ENCODE measurements at places on chromosomes 1 and 21.

- no peak overlapping the region for H3K27ac ChIP-seq
- no peaks in the 10 kb centered on the region for H3K27me3 ChIP-seq
- no peaks in the 10 kb centered on the region for H3K4me1 ChIP-seq
- H3K4me3 ChIP-seq: no peak overlapping the region
Measured at GRCh38 chr21:29985866-29986265, 46.1 kb upstream of the GRIK1 start.

DNA sequence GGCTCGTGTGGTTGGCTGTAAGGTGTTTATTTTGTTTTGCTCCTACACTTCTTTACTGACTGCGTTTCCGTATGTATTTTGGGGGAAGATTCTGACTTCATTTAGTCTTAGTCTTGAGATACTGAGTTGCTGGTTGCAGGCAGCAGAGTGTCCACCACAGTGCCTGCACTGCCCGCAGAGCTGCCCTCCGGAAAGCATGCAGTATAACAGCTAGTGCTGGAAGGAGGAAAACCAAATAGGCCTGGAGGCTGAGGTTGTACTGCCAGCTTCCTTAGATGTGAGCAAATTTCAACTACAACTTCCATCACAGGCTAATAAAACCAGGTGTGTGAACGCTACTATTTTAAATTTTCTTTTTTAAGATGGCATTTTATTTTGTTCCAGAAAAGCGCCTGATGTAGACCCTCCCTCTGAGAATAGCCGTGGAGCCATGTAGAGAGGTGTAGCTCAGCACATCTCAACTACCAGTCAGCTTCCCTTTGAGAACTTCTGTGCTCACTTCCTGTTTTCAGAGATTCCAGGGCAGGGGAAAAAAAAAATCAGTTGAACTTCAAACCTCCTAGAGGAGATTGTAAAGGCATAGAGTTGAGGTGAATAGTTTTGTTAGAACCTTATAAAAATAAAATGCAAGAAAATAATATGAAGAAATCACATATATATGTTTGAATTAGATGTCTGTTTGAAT lies 17.6 kb downstream of the LMO4 start:
- peaks cover 14% of the 10 kb centered on the region for H3K36me3 ChIP-seq
- H3K27ac ChIP-seq: no peak overlapping the region
- H3K4me1 ChIP-seq: no peaks in the 10 kb centered on the region
- H3K4me3 ChIP-seq: no peak overlapping the region

DNA sequence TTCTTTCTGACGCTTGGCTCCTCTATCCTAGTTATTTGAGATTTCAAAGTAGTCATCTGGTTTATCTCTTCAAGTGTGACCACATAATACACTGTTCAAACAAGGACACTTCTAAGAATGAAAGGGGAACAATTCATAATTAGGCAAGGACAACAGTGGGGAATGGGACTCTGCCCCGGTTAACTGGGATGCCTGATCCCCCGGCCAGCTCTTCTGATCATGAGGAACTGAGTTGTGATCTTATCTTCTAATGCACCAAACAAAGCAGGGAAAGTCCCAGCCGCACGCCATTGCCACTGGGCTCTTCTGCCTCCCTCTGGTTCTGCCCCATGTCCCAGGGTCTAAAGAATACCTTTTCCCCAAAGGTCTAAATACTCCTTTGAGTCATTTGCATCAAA lies 158.2 kb upstream of the IRF2BP2 start:
- H3K27me3 ChIP-seq: no peaks in the 10 kb centered on the region
- H3K4me1 ChIP-seq: peaks cover 60% of the 10 kb centered on the region
- H3K27ac ChIP-seq: peak overlapping the region; percentile 58
- H3K4me3 ChIP-seq: peak overlapping the region; percentile 0
- no peaks in the 10 kb centered on the region for H3K36me3 ChIP-seq

GRCh38 chr1:214422137-214422671 lies 129.2 kb downstream of the PTPN14 start:
- H3K27ac ChIP-seq: no peak overlapping the region
- H3K36me3 ChIP-seq: no peaks in the 10 kb centered on the region
- no peaks in the 10 kb centered on the region for H3K4me1 ChIP-seq
- H3K27me3 ChIP-seq: no peaks in the 10 kb centered on the region

DNA sequence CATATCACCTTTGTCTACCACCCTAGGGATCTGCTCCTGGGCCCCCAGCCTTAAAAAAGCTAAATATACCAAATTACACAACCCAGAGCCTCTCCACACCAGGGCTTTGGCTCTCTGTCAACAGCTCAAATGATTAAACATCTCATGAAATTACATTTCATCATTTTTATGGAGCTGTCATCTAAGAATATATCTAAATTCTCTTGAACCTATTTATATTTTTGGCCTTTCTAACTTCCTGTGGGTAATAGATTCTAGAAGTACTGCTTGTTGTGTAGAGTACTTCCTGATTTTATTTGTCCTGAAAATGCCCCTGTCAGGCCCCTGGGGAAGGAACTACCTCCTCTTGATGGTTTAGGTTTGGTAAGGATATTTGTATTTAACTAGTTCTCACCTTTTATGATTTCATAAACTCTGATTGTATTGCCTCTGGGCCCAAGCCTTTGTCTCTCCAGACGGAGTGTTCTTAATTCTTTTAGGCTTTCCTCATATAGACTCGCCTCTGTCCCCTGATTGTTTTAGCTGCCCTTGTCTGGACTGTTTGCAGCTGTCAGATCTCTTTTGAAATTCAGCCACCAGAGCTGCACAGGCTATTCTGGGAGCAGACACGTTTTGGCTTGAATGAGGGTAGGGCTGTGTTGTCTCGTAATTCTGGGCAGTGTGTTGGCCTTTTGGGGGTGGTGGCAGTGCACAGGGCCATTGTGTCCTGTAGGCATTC lies 16.6 kb downstream of the MYOG start:
- DNase-seq: no peak
- H3K4me3 ChIP-seq: no peak overlapping the region
- H3K27me3 ChIP-seq: peaks cover 3% of the 10 kb centered on the region
- H3K4me1 ChIP-seq: no peaks in the 10 kb centered on the region
- no peaks in the 10 kb centered on the region for H3K36me3 ChIP-seq
- no peak overlapping the region for H3K27ac ChIP-seq

GRCh38 chr1:56816264-56816663 lies 2.9 kb downstream of the FYB2 start:
- no peak for DNase-seq
- H3K27me3 ChIP-seq: no peaks in the 10 kb centered on the region
- H3K4me3 ChIP-seq: no peak overlapping the region
- H3K27ac ChIP-seq: no peak overlapping the region
- H3K36me3 ChIP-seq: no peaks in the 10 kb centered on the region
- H3K4me1 ChIP-seq: no peaks in the 10 kb centered on the region

DNA sequence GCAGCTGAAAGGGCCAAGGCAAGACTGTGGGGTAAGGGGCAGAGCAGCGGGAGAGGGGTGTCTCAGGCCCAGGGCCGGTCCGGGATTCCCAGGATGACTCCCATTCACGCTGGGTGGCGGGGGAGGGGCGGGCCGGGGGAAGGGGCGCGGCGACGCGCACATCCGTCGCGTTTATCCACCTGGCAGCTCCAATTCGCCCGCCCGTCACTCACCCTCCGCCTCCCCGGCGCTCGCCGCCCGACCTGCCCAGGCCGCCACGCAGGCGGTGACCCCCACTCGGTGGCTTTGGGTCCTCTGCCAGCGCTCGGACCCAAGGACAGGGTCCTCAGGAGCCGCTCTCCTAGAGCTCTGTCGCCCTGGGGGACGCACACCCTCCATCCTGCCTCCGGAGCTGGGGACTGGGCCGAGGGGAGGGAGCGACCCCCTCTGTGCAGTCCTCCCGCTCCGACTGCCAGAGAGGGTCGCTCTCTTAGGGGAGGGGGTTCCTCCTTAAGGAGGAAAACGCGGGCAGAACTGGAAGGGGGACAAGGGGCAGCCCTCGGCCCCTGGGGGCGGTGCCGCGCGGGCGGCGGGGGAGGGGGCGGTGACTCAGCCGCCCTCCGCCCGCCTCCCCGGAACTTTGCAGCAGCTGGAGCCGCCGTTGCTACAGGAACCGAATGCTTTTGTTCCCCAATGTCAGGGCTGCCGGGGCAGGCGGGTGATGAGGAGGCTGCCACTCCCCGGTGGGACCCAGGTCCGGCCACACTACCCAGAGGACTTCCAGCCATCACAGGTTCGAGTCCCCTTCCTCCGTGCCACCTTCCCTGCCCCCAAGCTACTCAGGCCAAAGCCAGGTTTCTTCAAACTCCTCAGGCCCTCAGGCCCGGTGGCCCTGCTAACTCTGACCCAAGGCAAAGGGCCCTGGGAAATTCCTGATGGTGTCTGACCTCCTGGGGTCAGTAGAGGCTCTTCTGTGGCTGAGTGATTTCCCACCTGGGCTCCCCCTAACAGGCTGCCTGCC lies 3.4 kb downstream of the ADGRB2 start:
- H3K27me3 ChIP-seq: peaks cover 11% of the 10 kb centered on the region
- DNase-seq: peak; percentile 67
- H3K27ac ChIP-seq: no peak overlapping the region
- H3K4me3 ChIP-seq: peak overlapping the region; percentile 69
- H3K4me1 ChIP-seq: peaks cover 46% of the 10 kb centered on the region
- no peaks in the 10 kb centered on the region for H3K36me3 ChIP-seq

- no peak for DNase-seq
- no peaks in the 10 kb centered on the region for H3K36me3 ChIP-seq
- H3K4me1 ChIP-seq: no peaks in the 10 kb centered on the region
Measured at GRCh38 chr1:6273380-6273891, 12.5 kb upstream of the GPR153 start.

- H3K27me3 ChIP-seq: no peaks in the 10 kb centered on the region
- H3K27ac ChIP-seq: no peak overlapping the region
- no peaks in the 10 kb centered on the region for H3K4me1 ChIP-seq
- no peak overlapping the region for H3K4me3 ChIP-seq
- no peak for DNase-seq
Measured at GRCh38 chr1:58497499-58497898, 49.0 kb downstream of the OMA1 start.

- no peak overlapping the region for H3K4me3 ChIP-seq
- no peaks in the 10 kb centered on the region for H3K27me3 ChIP-seq
- H3K36me3 ChIP-seq: no peaks in the 10 kb centered on the region
- peak; percentile 24 for DNase-seq
Measured at GRCh38 chr1:211469938-211470529, 21.9 kb downstream of the RD3 start.

DNA sequence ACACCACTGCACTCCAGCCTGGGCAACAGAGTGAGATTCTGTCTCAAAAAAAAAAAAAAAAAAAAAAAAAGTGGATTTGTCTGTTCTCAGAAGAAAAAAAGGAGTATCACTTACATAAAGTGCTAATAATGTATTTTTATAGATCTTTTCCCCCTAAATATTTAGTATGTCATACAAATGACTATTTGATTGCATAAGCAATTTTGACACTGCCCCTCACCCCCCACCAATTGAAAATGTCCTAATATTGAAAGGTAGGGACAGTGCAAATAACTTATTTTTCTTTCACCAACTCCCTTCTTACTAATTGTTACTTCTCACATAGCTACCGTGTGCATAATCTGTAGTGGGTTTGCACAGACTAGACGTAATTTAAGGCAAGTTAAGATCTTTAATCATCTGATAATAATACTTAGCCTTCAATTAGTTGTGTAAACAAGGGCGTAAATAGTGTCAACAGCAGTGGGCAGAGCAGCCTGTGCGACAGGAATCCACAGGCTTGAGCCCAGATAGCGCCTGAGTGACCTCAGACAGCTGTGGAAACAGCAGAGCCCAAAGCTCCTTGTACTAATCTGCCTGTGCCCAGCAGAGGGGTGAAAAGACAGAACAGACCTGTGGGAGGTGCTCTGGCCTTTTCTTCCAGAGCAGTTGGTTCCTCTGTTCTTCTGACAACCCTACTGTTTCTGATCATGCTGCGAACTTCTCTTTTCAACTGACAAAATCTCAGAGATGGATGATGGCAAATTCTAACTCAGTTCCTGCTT lies 4.5 kb upstream of the IER5 start:
- H3K4me1 ChIP-seq: peaks cover 9% of the 10 kb centered on the region
- H3K36me3 ChIP-seq: no peaks in the 10 kb centered on the region
- H3K4me3 ChIP-seq: no peak overlapping the region
- H3K27me3 ChIP-seq: no peaks in the 10 kb centered on the region

DNA sequence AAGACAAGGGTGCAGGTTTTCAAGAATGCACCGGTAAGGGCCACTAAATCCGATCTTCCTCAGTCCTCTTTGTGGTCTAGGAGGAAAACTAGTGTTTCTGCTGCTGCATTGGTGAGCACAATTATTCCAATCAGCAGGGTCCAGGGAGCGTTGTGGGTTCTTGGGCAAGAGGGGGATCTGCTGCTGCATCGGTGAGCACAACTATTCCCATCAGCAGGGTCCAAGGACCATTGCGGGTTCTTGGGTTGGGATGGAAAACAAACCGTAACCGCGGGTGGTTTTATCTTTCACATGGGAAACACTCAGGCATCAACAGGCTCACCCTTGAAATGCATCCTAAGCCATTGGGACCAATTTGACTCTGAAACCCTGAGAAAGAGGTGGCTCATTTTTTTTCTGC lies 7.0 kb upstream of the PCP4L1 start:
- DNase-seq: no peak
- H3K4me1 ChIP-seq: no peaks in the 10 kb centered on the region
- no peak overlapping the region for H3K27ac ChIP-seq
- H3K4me3 ChIP-seq: no peak overlapping the region

DNA sequence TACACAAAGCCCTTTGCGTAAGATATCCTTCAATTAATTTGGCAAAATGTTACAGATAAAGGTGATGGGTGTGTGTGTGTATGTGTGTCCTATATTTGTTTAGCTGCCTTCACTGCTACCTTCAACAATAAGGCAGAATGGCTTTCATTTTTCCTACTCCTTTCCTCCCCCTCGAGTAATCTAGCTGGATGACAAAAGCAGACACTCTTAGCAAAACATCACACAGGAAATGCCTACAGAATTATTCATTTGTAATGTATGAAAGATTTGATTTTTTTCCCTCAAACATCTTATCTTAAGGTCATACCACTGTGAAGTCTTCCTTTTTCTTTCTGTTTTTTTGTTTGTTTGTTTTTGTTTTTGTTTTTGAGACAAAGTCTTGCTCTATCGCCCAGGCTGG lies 10.6 kb downstream of the PTPN22 start:
- peaks cover 47% of the 10 kb centered on the region for H3K36me3 ChIP-seq
- no peak for DNase-seq
- H3K4me3 ChIP-seq: no peak overlapping the region

- DNase-seq: no peak
- no peaks in the 10 kb centered on the region for H3K36me3 ChIP-seq
- H3K27me3 ChIP-seq: no peaks in the 10 kb centered on the region
- H3K4me3 ChIP-seq: no peak overlapping the region
Measured at GRCh38 chr1:178529364-178530036, 16.6 kb downstream of the TEX35 start.

All from CD4-positive, alpha-beta T cell (primary cell).